NCI-H510A treated with DMSO at 0.1 percent for 48 hours (cell line): ENCODE measurements at places on chromosomes 1 and 21.

DNA sequence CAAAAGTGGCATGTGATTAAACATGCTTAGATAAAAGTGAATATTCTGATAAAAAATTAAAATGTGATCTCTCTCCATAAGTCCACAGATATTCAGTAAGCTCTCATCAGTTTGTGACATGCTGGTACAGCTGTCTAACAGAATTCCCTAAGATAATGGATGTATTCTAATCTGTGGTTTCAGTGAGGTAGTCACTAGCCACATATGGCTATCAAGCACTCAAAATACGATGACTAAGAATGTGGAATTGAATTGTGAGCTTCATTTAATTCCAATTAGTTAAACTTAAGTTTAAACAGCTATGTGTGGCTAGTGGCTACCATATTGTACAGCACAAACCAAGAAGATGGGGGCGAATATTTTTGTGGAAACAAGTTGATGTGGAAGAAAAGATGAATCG lies 4.1 kb upstream of the REG4 start:
- DNase-seq: no peak

DNA sequence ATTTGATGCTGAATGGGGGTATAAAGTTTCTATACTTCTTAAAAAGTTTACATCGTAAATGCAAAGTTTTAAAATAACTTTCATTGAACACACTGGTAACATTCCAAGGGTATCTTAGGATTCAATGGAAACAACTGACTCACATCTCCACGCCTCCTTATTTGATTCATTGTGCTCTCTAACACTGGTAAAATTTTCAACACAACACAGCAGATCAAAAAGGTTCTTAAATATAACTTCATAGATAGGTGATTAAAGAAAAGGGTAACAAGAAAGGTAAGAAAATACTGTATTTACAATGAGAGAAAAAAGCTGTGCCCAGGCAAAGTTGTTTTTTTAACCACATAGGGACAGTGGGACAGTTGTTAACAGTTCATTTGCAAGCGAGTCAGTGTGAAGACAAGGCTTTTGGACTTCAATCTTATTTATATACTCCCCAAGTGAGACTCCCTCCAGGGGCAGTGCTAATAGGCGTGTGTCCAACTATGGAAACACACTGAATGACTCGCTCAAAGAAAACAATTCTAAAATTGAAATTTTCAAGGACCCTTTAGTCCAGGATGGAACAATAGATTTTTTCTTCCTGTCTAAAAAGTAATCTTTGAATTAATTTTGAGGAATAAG lies 140.5 kb downstream of the TIAM1 start:
- no peak for DNase-seq

DNA sequence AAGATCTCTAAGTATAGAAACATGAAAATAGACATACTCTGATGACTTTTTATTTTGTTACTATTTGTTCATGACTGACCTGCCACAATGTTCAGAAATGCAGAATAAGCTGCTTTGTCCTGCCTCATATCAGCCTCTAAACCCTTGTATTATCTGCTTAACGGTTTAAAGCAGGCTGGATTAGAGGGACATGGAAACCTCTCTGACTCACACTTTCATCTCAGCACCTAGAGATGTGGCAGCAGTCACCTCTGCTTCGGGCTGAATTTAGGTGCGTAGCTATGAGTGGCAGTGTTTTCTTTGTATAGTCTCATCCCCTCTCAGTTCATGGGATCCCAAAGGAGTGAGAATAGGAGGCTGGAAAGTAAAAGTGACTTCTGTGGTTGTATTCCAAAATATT lies 255.4 kb downstream of the RGS7 start:
- no peak for DNase-seq

GRCh38 chr1:108357802-108358201 lies 92.3 kb upstream of the NBPF6 start:
- no peak for DNase-seq

GRCh38 chr1:115239148-115239422 lies 99.0 kb downstream of the NGF start:
- DNase-seq: no peak

DNA sequence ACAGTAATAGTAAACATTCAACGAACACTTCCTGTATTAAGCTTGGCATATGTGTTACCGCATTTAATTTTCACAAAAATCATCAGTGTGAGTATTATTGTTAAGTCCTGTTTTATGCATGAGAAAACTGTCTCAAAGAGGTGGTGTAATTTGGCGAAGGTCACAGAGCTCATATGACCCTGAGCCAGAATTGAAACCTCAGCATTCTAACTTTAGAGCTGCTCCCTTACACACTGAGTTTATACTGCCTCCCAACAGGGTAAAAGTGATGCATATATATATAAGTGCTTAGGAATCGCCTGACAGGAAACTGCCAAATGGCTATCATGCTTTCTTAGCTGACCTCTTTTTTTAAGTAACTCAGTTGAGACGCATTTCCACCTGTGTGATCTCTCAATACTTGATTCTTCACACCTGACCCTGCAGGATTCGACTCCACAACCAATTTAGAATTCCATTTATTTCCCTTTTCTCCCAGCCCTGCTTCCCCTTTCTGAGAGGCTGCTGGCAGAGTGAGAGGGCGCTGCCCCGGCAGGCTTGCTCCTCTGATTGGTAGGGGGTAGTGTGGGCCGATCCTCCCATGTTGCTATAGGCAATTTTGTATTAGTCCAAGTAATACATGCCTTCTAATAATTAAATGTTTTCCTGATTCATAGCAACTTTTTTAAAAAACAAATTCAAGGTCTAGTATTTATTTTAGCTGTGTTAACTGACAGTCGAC lies 40.5 kb downstream of the ZBTB40 start:
- no peak for DNase-seq

DNA sequence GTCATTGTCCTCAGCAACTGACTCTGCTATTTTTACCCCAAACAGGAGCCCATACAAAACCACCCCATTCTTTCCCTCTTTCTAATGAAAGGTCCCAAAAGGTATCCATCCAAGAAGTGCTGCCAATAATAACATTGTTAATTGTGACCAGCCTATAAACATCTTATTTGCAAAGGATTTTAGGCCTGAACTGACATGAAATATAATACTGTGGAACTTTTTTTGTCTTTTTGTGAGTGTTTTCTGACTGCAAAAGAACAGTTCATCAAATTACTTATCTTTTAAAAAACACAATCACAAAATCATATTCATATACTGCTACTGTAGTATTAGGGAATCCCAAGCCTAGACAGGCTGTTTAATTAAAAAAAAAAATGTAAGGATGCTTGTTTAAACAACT lies 3.4 kb downstream of the PIGM start:
- no peak for DNase-seq
